SHP77 treated with DMSO at 0.1 percent for 48 hours (cell line): ENCODE measurements at places on chromosomes 11 and 22.

- DNase-seq = no peak
Measured at GRCh38 chr22:37498289-37498909, 12.2 kb upstream of the MFNG start.

- DNase-seq = no peak
Measured at GRCh38 chr22:28425211-28425610, 254.4 kb downstream of the TTC28 start.

GRCh38 chr22:27785831-27786230 lies 15.7 kb downstream of the MN1 start:
- no peak for DNase-seq

GRCh38 chr11:79377406-79377805 lies 63.4 kb downstream of the TENM4 start:
- DNase-seq = no peak

DNA sequence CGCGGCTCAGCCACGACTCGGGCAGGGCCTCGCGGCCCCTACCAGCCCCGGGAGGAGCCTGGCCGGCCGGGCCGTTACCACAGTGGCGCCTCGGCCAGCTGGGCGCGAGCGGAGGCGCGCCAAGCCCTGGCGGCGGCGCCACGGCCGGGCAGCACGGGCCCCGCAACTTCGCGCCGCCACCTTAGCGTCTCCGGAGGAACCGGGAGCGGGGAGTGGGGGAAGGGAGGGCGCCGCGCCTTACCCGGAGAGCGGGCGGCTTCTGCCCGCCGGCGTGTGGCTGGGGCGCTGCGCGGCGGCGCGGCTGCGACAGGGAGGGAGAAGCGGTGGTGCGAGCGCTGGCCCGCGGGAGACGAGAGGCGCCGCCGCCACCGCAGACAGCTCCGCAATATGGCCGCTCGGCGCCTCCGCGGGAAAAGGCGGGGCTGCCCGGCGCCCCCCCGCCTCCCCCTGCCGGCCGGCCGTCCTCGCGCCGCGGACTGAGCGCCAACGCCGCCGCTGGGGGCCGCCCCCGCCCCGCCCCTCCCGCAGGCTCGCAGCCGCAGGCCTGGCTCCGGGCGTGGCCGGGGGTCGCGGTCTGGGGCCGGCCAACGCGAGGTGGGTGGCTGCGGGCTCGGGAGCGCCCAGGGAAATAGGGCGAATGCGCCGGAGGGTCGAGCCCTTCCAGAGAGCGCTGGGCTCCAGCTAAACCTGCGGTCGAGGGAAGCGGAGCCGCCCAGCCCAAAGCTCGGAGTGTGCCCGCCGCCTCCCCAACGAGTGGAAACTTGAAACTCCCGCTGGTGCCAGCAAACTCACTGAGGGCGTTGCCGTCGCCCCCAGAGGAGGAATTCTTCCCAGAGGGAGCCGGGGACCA lies at the start of gene RDX:
Gene RDX (minus strand): TSS at position 389 of the 850 bp plus-strand sequence. CDS start 16,922 bp downstream, outside the sequence.
- DNase-seq = peak; percentile 35

DNA sequence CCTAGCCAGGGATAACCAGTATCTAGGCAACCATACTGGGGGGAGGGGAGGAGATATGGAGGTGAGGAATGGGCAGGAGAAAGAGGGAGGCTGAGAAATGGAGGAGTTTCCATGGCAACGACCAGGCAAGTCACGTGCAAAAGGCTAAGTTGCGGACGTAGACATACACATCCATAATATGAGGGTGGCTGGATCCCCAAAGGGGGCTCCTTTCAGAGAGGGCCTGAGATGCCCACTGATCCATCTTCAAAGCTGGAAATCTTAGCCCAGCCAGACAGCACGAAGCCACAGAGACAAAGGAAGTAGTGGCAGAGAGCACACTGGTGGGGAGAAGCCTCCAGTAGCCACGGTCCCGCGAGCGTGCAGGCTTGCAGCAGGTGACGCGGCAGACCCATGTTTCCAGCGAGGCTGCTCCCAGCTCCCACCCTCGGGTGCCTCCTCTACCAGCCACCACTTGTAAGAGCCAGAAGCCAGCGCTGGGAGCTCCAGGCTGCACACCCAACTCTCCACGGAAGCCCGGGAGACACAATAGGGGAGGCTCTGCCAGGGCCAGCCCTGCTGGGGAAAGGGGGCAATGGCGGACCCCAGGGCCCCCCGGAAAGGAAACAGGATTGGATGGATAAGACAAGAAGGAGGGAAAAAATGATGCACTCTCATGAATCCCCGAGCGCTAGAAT lies 938 bp downstream of the FXYD6 start:
- no peak for DNase-seq

DNA sequence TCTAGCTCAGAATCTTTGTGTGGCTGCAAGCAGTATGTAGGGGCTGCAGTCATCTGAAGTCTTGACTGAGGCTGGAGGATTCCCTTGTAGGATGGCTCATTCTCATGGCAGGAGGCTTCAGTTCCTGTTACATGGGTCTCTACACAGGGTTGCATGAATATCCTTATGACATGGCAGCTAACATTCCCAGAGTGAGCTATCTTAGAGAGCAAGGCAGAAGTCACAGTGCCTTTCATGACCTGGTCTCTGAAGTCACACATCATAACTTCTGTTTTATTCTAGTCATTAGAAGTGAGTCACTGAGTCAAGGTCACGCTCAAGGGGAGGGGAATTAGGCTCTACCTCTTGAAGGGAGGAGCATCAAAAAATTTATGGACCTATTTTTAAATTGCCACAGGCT lies 10.3 kb upstream of the SPON1 start:
- DNase-seq = no peak

- DNase-seq = no peak
Measured at GRCh38 chr11:40104941-40105550, 1354.4 kb downstream of the LRRC4C start.

- no peak for DNase-seq
Measured at GRCh38 chr11:84889556-84889955, 737.6 kb downstream of the DLG2 start.

- DNase-seq = peak; percentile 41
Measured at GRCh38 chr11:123062892-123063825, 1.2 kb upstream of the HSPA8 start.

DNA sequence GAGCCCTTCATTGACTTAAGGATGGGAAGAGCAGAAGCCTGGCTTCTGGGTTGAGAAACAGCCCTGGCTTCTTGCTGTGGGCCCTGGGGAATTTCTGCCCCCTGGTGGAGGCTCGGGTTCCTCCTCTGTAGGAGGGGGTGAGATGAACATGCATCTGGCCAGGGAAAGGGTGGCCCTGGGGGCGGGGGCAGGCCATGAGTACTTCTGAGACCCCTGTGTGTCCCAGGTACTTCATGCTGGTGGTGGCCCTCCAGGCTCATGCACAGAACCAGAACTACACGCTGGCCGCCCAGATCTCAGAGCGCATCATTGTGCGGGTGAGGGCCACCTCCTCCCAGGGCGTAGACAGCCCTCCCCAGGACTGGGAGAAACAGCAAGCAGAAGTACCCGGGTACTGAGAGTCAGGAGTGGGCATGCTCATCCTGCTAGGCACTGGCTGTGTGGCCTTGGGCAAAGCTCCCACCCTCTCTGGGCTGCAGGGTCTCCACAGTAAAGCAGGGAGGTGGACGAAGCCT lies 15.8 kb downstream of the TMEM258 start:
- no peak for DNase-seq

DNA sequence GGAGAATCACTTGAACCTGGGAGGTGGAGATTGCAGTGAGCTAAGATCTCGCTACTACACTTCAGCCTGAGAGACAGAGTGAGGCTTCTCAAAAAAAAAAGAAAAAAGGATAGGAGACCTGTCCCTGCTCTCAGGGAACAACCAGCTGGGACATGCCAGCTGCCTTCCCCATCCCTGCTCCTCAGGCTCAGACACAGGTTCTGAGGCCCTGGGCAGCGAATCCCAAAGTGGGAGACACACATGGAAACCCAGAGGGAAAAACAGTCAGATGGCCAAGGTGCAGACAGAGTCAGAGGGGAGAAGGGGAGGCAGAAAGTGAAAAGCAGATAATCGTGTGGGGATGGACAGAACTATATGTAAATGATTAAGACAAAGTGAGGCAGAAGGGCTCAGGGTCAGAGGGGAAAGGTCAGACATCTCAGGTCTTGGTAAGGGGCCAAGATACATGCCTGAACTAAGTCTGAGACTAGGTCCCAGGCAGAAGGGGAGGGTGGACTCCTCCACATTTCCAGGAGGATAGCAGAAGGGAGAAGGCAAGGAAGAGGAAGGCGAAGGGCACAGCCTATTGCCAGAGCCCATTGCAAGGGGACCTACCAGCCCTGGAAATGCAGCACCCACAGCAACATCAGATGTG lies 14.2 kb downstream of the STARD10 start:
- DNase-seq = no peak

DNA sequence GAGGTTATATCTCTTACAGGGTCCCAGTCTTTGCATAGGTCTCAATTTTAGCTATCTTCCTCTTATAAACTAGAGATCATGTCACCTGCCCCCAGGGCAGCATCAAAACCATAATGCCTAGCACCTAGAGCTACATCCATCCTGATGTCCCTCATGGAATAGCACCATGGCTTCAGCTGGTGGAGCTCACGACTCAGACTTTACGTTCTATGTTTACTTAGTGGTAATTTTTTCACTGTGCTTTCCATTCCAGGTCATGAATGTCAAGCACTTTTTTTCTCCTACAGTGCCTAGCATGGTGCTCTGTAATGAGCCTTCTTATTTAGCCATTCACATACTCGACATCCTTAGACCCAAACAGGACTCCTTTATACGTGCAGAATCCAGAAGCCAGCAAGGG lies 58.4 kb downstream of the RPUSD4 start:
- no peak for DNase-seq

GRCh38 chr11:127470306-127470884 lies 469.8 kb upstream of the KIRREL3 start:
- no peak for DNase-seq

GRCh38 chr11:65700399-65700798 lies 11.7 kb upstream of the KAT5 start:
- no peak for DNase-seq

GRCh38 chr11:69912911-69913451 lies 93.8 kb upstream of the FGF3 start:
- DNase-seq = no peak

DNA sequence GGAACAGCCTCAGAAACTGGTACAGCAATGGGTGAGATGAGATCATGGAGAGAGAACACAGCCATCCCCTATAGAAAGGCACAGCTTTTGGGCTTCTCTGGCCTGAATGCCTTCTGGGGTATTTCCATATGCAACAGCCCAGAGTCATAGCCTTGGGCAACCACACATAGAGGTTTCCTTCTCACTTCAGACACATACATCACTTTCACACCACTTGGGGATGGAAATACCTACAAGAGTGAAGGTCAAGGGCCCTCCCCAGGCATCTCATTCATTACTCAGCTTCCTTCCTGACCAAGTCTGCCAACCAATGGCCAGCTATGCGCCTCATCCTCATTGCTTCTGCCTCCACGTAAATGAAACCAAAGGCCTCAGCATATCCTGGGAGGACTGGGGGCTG lies 17.7 kb upstream of the OLFML1 start:
- no peak for DNase-seq

DNA sequence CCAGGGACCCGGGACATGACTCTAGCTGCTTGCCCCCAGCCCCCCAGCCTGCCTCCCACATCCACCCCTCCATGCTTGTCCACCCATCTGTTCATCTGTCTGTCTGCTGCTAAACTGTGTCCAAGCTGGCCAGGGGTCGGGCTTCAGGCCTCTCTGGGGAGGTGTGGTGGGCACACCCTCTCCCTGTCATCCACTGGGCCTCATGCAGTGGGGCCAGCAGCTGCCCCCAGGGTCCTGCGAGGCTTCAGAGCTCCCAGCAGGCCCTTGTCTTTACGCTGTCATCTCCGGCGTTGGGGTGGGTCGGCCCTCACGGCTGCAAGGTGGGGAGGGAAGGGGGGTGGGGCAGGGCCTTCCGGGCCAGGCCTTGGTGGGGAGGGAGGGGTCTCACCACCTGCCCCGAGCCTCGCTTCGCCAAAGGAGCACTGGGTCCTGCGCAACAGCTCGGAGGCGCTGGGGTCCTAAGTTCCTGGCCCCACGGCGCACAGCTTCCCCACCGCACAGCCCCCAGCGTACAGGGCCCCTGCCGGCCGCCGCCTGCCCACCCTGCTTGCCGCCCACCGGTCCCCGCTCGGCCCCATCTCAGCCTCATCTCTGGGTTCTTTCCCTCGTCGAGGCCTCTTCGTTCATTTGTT lies 26.7 kb downstream of the MOB2 start:
- DNase-seq = no peak

- no peak for DNase-seq
Measured at GRCh38 chr11:73969991-73970800, 12.4 kb downstream of the UCP2 start.

DNA sequence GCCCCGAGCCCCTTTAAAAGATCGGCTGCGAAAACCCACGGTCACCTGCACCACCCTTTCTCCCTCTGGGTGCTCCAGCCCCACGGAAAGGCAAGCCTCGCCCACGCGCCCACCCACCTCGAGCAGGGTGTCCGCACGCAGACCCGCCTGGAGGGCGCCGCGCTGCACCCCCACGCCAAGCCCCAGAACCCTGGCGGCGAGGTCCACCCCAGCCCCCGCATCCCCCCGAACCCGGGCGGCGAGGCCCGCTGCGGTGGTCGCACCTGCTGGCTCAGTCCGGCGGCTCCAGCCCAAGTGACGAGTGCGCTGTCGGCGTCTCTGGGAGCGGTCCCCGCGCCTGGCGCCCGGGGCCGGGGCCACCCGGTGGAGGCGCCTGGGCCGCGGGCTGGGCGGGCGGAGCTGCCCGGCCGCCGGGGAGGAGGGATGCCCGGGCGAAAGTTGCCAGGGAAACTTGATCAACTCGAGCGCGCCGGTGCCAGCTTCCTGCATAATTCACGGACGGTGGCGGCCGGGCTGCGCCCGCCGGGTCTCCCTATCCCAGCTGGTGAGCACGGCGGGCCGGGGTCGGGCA lies 1.1 kb downstream of the SHANK2 start:
- no peak for DNase-seq

DNA sequence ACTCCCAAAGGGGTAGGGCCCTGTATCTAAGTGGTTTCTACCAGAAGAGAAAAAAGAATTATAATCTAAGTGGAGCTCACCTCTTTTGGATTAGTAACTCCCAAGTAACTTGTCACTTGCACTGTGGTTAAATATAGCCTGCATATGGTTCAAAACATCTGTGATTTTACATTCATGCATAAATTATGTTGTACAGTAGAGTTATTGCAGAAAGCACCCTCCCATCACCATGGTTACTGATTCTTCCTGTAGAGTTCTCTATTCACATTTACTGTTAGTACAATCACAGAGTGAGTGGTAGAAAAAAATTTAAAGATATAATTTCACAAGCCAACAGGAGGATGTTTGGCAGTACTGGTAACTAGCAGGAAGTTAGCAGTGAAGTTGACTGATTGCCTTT lies 80.4 kb downstream of the LRRC4C start:
- DNase-seq = no peak

- peak; percentile 3 for DNase-seq
Measured at GRCh38 chr22:23385678-23386631, 194.1 kb downstream of the IGLL1 start.

- DNase-seq = peak; percentile 24
Measured at GRCh38 chr11:44456544-44457300, 108.7 kb upstream of the CD82 start.
